ENCODE measurements at places on chromosomes 6 and 20.

GRCh38 chr6:157101166-157101565 lies 222.2 kb downstream of the TMEM242 start:
- DNase-seq, result no peak

DNA sequence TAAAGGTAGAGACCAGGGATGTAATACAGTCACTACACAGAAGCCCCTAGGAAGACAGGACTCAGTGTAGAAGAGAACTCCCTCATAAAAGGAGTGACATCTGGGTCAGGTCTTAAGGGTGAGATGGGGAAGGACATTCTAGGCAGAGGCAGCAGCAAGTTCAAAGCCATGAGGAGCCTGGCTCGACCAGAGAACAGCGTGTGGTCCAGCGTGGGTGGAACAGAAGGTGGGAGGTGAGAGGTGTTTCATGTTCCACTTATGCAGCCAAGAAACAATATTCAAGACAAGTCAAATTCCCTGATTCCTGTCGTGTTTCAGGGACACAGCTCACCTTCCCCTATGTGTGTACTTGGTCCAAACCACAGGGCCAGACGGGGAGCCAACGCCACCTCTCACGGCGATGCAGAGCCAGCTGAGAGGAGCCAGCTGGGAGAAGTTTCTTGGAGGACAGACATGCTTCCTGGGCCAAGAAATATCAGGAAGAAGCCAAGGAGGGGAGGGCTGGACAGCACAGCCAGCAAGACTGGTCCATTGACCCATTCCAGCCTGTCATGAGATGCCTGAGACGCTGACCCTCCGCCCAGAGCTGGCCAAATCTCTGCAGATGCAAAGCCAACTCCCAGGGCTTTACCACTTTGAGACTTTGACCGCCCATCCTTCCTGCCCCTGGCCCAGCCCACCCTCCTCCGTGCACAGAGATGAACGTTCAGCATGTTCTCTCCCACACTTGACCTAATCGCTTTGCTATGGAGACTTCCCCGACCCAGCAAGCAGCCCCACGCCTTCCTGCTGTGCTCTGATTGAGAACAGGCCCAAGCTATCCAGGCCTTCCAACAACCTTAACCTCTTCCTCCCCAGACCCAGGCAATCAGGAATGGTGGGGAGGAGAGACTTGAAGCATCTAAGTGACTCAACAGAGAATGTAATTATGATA lies 113.8 kb downstream of the PRND start:
- no peak for DNase-seq

DNA sequence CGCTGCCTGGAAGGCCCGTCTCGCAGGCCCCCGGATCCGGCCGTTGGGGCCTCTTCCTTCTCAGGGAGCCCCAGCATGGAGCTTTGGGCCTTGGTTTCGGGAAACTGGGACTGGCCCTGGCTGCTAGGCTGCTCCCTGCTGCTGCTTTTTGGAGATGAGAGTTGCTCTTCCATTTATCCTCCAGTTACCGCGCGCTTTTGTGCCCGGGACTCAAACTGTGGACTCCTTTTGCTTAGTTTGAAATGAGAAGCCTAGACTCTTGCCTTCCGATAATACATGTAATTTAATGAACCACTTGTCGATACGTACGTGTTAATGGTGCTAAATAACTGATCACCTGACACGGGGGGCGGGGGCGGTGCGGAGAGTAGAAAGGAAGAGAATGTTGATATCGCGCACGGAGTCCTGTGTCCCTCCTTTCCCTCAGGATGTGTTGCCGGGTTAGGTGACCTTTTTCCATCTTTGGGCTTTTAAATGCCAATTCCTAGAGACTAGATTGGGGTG lies 968 bp downstream of the PHF3 start:
- DNase-seq, result no peak

GRCh38 chr6:156954816-156955215 lies 177.6 kb downstream of the ARID1B start:
- DNase-seq, result no peak

GRCh38 chr6:149840345-149841075 lies 23.6 kb downstream of the LRP11 start:
- no peak for DNase-seq

Data from NCI-H1048 (cell line).